ENCODE measurements at places on chromosomes 2 and 18.

DNA sequence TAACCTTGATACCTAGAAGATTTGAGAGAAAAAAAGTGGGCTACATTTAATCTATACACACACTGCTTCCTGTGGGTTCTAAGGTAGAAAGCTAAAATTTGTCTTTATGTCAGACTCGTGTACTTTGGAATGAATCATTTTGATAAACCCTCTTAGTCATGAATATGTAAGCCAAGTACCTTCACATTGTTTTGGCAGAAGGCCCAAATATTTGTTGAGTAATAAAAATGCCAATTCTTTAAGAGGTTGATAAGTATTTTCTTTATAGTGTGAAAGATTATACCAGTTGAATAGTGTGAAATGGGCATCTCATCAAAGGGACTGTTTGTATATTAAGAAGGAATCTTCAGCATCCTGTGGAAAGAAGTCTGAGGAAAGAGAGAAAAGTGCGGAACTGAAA, 1464.7 kb upstream of the ZEB2 start:
- no peak for DNase-seq

DNA sequence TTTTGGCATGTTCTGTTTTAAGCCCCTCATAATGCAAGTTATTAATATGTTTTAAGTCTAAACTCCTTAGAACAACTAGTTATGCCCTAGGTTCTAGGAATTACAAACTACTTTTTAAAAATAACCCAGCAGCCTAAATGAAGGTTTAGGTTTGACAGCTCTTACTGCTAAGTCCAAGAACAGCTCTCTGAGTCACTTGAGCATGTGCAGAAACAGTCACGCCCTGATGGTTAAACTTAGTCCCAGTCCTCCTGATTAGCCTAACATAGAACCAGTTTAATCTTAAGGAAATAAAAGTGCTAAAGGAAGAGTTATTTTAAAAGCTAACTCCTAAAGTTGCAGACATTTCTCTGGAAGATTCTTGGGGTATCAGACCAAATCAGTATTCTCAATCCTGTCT, 72.5 kb downstream of the RMDN2 start:
- no peak for DNase-seq

GRCh38 chr18:35573531-35573930, 8.0 kb upstream of the GALNT1 start:
- no peak for DNase-seq

- no peak for DNase-seq
Observed at GRCh38 chr2:240632306-240632721, 7.0 kb downstream of the GPR35 start.

GRCh38 chr2:38146907-38147307, 71.0 kb upstream of the CYP1B1 start:
- DNase-seq, result no peak

- no peak for DNase-seq
Observed at GRCh38 chr18:70195014-70195614, 10.4 kb downstream of the RTTN start.

GRCh38 chr18:12288403-12288755, 19.7 kb upstream of the TUBB6 start:
- no peak for DNase-seq

GRCh38 chr2:238879621-238880377, 31.9 kb downstream of the TWIST2 start:
- DNase-seq, result no peak

All from putamen (tissue), 1 donor.